AG08395 (cell line): ENCODE measurements at places on chromosomes 11 and 22.
A peak's percentile ranks its signal among the peaks of the same experiment; 100 is the strongest.

DNA sequence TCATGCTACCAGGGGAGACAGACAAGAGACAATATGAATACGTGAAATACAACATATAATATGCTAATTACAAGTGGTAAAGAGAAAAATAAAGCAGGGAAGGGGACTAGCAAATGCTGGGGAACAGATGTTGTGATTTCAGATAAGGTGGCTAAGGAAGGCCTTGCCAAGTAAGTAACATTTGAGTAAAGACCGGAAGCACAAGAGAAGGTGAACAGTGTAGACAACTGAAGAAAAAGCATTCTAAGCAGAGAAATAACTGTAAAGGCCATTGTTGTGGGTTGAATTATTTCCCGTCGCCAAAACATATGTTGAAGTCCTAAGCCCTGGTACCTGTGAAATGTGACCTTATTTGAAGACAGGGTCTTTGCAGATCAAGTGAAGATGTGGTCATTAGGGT is 63.7 kb upstream of the EED start:
- DNase-seq: no peak

GRCh38 chr22:22031183-22031945 is 48.8 kb upstream of the TOP3B start:
- DNase-seq: no peak

DNA sequence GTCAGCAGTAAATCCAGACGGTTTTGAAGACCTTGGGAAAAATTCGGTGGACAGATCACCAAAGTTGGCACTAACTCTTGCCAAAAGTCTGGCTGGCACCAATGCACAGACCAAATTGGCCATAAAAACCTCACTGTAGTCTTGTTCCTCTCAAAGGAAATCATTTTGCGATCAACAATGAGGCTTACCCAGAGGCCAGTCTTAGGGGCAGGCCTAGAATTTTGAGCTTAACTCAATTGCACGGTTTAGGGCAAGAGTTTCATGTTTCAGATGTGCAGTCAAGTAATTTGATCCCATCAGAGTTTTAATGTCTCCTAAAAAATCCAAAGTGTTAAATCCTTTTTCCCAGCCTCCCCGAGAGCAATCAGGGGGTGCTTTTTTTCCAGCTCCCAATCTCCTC is 19.0 kb downstream of the MPPED2 start:
- DNase-seq: no peak

DNA sequence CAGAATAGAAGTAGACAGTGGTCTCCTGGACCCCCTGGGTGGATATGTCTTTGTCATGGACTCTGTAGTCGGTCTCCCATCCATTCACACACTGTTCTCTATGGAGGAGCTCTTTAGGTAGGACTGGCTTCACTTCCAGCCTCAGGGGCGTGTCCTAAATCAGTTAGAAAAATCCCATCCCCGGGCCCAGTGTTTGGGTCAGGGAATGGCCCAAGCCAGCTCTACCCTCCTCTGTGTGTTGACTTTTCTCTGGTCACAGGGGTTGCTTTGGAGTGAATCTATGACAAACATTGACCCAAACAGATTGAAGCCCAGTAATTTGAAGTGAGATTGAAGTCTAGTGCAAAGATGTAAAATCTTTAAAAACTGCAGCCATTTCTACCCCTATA is 34.0 kb downstream of the WEE1 start:
- no peak for DNase-seq

- DNase-seq: peak; percentile 66
Observed at GRCh38 chr11:31809857-31810778, 1.0 kb downstream of the PAX6 start.

- peak; percentile 29 for DNase-seq
Observed at GRCh38 chr11:77411137-77411707, 62.7 kb downstream of the PAK1 start.

DNA sequence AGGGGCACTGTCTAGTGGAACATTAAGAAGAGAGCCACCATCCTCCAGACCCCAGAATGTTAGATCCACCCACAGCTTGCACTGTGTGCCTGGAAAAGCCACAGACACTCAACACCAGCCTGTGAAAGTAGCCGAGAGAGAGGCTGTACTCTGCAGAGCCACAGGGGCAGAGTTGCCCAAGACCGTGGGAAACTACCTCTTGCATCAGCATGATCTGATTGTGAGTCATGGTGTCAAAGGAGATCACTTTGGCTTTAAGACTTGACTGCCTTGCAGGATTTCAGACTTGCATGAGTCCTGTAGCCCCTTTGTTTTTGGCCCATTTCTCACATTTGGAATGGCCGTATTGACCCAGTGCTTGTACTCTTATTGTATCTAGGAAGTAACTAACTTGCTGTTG is 115.9 kb upstream of the CCDC179 start:
- DNase-seq: no peak

DNA sequence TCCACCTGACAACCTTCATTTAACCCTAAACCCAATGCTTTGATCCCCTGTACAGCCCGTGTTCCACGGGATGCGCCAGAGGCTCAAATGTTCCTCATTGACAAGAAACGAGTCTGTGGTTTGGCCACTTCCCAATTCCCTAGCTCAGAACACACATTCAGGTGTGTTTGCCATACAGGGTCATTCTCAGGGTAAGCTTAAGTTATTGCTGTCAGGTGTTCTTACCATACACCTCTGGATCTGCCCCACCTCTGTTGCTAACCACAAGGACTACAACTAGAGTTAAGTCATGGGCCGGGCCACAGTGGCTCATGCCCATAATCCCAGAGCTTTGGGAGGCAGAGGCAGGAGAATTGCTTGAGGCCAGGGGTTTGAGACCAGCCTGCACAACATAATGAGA is 45.6 kb upstream of the POLD3 start:
- DNase-seq: no peak

DNA sequence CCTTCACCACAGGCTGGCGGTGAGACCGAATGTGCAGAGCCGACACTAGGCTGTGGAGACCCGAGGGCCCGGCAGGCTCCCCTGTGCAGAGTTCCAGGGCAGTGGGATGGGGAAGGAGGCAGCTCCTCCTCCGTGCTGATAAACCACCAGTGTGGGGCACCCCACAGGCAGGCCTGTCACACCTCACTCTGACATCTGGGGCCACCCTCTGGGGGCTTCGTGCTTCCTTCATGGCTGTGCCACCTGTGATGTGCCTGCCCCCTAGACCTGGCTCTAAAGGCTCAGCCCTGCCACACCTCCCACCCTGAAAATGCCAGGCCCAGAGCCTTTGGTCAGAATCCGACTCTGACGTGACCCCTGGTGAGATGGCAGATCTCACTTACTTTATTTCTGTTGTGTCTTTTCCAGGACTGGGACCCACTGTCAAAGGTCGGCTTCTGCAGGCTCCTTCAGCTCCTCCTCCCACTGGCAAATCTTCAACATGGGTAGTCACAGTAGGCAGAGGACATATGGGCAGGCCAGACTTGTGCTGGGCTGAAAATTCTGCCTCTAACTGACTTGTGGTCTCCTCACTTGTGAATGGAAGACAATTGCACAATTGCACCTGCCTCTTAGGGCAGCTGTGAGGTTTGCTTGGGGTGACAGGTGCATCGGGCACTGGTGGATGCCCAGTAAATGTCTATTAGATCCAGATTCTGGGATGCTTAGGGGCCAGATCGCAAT is 46.2 kb upstream of the TSKU start:
- DNase-seq: no peak

DNA sequence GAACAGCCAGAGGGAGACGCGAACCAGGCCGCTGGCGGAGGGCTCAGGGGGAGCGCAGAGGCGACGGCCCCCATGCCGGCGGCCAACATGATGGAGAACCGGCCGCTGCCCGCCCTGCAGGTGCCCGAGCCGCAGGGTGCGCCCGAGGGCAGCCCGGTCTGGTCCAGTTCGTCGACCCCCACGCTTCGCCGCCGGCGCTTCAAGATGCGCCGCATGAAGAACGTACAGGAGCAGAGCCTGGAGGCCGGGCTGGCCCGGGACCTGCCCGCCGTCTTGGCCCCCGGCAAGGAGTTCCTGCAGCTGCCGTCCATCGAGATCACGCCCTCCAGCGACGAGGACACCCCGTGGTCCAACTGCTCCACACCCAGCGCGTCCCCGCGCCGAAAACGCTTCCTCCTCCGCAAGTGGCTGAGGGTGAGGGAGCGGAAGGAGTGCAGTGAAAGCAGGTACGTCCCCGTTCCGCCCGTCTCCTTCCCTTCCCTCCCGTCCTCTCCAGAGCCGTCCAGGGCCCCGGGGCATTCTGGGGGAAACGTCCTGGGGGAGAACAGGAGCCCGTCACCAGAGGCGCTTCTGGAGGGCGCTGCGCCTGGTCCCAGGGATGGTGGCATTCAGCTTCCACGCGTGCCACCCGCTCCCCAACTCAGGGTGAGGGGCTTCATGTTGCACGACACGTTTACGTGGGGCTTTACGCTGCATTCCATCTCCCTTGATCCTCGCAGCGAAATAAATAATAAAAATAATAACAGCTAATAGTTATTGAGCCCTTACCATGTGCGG is 840 bp downstream of the GRAMD1B start:
- peak; percentile 51 for DNase-seq

- DNase-seq: no peak
Observed at GRCh38 chr11:59186130-59186594, 14.2 kb downstream of the DTX4 start.

DNA sequence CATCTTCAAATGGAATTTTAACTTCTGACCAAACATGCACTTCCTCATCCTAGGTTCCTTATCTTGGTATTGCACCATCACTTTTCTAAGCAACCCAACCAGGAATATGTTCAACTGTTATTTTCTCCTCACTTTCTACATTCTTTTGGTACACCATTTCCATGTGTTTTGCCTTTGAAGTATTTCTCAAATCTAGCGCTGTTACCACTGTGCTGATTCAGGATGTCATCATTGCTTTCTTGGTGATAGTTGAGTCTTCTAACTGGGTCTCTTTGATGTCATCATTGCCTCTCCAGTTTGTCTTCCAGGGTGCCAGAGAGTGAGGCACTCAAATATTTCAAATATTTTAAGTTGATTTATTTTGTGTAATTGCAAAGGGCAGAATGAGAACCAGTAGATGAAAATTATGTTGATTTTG is 47.5 kb downstream of the HORMAD2 start:
- DNase-seq: peak; percentile 20

- DNase-seq: no peak
Observed at GRCh38 chr22:30354644-30355043, 2.0 kb downstream of the SF3A1 start.

DNA sequence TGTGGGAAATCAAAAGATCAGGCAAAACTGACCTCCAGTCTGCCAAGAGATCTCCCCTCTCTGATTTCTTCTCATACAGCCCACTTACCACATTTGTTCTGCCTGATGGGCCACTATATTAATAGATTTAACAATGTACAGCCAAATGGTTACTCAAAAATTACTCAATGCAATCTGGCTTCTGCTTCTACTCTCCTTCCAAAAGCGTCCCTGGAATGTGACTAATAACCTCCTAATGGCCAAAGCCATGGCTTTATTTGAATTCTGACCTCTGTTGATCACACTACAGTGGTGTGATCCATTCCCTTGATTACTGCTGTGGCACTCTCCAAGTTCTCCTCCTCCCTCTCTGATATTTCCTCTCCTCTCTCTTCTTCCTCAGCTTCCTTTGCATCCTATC is 86.2 kb downstream of the MPPED2 start:
- no peak for DNase-seq

GRCh38 chr22:46072981-46073682 is 77.2 kb upstream of the PPARA start:
- DNase-seq: no peak

- peak; percentile 69 for DNase-seq
Observed at GRCh38 chr22:44597616-44598015, 99.6 kb upstream of the RTL6 start.
